Natural killer cell treated with Interleukin-12 subunit alpha and Interleukin-12 subunit beta and Interleukin-15 and Interleukin-18, amount 100 ng/mL, for 72 hours (primary cell): ENCODE measurements at places on chromosomes 3 and 15.

DNA sequence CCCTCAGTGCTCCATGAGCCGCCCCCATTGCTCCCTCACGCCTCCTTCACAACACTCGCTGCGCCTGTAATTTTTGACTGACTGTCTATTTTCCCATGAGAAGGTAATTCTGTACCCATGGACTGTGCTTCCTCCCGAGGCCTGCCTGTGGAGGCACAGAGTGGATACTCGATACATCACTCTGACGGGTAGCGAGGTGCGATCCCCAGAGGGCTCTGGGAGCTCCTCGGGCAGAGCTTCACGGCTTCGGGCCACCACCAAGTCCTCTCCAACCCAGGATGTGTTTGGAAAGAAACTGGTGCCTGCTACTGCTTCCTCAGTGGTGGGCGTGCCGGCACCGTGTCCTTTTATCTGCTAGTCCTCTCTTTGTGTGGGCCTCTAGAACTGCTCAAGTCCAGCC lies 108.6 kb upstream of the DLG1 start:
- DNase-seq: no peak

DNA sequence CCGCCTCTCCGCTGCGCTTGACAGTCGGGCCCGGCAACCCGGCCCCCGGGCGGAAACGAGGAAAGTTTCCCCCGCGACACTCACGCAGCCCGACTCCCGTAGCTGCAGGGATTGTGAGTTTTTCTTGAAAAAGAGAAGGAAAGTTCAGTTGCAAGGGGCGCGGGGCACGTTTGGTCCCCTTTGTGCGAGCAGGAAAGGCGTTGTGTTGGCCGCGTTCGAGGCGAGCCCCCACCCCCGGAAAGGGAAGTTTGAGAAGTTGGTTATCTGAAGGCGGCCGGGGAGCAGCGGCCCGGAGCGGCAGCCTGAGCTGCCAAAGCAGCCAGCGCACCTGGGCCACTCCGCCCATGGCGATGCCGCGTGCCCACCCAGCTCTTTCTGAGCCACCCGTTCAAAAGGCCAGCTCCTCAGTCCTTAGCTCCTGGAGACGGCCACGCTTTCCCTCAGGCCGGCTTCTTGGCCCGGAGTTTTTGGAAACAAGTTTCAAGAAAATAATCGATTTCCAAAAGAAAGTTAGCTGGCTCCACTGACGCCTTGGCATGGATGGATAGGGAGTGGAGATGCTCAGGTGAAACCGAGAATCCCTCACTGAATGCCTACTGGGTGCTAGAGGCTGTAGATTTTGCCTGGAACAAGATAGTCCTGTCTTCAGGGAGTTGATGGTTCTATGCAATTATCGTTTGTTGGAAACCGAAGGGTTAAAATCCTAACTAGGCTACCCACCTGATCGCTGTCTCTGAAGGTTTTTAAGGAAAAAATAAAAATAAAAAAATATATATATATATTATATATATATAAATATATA lies 832 bp downstream of the TGFBR2 start:
- peak; percentile 83 for DNase-seq

- no peak for DNase-seq
These were observed 53.6 kb downstream of the LMCD1 start for GRCh38 chr3:8555113-8555661.

DNA sequence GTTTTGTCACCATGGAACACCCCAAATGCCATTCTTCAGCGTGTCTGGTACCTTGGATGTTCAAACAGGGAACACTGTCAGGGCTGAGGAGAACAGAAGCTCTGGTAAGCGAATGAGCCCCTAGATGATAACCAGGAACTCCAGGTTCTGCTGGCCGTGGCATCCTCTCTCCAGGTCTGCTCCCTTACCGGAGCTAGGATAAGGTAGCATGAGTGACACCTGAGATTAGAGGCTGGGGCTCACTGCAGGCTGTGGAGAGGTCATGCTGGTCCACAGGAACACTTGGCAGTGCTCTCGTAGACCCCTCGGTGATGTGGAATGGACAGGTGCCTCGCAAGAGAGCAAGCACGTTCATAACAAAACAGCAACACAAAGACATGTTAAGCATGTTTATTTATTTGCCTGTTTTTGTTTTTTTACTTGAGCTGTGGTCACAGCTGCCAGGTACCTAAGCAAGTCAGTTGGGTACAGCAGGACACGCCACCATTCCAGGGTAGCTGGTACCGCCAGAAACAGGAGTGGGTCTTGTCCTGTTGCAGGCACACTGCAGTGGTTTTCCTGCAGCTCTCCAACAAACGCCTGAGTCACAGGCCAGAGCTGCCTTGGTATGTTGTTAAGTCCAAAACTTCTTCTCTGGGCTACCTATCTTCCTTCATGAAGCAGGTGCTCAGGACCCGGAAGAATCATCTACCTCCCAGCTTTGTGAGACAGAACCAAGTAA lies 4.6 kb downstream of the RBM15B start:
- DNase-seq: no peak

- DNase-seq: no peak
These were observed 468.6 kb upstream of the AGTR1 start for GRCh38 chr3:148229107-148229506.

- DNase-seq: no peak
These were observed 24.9 kb downstream of the ABTB1 start for GRCh38 chr3:127697551-127698240.

DNA sequence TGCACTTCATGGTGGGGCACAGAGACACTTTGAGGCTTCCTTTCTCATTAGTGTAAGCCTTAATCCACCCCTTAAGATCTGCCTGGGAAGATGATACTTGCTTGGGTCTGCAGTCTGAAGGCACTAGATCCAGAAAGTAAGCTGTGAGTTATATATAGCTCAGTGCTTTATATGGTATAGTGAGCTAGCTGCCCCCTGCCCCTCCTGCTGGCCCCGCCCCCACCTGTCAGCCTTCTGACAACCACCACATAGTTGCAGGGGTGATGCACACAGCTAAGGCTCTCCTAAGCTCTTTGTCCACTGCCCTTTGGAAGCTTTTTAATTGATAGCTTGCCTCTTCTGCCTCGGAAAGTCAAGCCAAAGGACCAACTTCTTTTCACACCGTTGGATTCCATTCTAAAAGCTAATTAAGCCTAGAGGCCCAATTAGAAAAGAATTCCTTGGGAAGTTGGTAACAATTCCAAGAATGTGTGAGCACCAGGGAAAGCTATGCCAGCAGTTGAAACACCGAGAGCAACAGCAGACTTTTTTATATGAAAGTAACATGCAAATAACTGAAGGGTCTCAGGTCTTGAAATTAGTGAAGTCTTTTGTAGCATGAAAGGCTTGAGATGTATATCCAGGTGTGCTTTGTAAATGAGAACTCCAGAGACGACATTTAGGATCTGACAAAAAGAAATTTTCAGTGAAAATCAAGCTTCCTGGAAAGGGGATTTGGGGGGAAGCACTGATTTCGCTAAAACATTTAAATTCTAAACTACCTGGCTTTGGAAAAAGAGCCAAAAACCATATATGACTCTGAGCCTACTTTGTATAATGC lies 2.3 kb downstream of the TPM1 start:
- no peak for DNase-seq

DNA sequence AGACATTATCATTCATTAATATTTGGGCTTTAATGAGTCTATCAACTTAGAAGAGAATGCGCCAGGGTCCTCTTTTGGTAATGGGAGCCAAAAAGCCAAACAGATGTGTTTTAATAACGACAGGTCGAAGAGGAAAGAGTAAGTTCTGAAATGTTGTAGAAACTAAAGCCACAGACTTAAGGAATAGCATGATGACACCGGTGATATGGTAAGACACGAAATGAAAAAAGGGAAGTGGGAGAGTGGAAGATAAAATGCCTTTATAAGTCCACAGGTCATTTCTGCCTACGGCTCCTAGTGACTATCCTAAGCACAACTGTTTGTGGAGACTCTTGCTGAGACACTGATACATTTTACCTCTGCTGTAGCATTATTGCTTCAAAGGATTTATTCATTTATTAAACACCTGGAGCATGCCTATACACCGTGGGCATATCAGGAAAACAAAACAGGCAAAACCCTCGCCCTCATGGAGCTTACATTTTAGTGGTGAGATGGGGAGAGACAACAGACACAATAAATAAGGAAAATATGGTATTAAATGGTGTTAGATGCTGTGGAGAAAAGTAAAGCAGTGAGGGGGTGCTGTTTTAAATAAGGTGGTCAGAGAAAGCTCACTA lies 11.7 kb upstream of the CD47 start:
- no peak for DNase-seq

- no peak for DNase-seq
These were observed 9.1 kb downstream of the PLA2G4F start for GRCh38 chr15:42147431-42147735.
